ENCODE measurements at places on chromosomes 6 and 20. TPM values are rescaled to one million over a fixed set of nuclear protein-coding genes. Genes with fewer than 3 reads are reported as not detected.

DNA sequence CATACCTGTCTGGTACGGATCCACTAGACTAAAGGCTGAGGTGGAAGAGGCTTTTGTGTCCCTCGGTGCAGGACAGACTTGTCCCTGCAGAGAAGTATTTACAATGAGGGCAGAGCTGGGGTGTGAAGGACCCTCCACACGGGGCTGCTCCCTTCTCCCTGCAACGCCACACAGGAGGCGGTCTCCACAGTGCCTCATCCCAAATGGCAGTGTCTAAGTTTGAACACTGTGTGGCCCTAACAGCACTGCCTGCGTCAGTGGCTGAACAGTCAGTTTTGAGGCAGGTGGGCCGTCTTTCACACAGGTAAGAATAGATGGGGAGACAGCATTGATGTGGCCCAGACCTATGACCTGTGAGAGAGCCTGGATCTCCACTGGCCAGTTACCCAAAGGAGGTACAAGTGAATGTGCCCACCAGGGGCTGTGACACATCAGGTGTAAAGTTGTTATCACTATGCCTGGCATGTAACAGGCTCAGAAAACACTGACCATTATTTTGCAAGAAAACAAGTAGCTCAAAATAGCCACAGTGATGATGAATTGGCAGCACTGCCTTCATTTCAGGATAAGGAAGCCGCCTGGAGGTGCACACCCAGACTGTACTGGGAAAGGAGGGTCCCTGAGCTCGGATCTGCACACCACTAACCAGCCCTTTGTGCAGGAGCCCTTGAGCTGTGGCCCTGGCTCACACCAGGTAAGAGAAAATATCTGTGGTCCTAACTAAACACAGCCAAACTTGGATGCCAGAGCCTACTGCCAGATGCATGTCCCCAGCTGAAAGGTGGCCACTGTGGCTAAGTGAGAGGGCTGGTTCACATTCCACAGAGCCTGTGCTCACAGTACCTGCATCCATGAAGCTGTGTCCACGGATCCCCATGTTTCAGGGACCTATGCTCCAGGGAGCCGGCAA is 246.7 kb downstream of the DLL1 start:
- no peak for DNase-seq

GRCh38 chr20:57108742-57109570 is 157.5 kb downstream of the BMP7 start:
- peak; percentile 81 for DNase-seq

Gene BCAS1
- total RNA-seq, result 1.7 TPM

DNA sequence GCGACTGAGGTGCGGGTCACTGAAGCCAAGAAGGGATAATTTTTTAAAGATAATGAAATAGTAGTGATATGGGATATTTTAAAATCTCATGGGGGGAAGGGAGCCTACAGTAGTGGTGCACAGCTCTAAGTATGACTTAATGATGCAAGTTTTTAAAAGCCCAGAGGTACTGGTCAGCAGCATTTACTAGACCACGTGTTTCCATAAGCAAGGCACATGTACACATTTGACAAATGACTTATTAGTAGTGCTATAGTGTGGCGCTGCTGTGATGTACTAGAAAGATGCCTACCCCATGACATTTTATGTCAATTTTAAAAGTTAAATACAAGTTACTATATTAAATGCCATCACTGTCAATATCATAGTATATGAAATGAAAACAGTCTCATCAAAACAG is 7.5 kb upstream of the LINC00237 start:
- DNase-seq, result no peak

- DNase-seq, result peak; percentile 42
Measured at GRCh38 chr20:37358366-37359150, 12.6 kb downstream of the SRC start.

DNA sequence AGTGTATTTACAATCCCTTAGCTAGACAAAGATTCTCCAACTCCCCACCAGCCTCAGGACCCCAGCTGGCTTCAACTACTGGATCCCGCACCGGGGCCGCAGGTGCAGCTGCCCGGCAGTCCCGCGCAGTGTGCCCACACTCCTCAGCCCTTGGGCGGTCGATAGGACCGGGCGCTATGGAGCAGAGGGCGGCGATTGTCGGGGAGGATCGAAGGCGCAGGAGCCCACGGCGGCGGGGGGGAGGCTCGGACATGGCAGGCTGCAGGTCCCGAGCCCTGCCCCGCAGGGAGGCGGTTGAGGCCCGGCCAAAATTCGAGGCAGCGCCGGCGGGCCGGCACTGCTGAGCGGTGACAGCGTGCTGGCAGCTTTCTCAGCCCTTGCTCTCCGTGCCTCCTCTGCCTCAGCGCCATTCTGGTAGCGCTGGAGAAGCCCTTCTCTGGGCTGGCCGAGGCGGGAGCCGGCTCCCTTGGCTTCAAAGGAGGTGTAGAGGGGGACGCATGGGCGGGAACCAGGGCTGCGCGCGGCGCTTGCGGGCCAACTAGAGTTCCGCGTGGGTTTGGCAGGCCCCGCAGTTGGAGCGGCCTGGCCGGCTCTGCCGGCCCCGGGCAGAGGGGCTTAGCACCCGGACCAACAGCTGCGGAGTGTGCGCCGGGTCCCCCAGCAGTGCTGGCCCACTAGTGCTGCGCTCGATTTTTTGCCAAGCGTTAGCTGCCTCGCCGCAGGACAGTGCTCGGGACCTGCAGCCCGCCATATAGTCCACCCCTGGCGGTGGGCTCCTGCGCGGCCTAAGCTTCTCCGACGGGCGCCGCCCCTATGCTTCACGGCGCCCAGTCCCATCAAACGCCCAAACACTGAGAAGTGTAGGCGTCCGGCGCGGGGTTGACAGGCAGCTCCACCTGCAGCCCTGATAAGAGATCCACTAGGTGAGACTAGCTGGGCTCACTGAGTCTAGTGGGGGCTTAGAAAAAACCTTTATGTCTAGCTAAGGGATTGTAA is 32.4 kb upstream of the KIF13A start:
- DNase-seq, result no peak

DNA sequence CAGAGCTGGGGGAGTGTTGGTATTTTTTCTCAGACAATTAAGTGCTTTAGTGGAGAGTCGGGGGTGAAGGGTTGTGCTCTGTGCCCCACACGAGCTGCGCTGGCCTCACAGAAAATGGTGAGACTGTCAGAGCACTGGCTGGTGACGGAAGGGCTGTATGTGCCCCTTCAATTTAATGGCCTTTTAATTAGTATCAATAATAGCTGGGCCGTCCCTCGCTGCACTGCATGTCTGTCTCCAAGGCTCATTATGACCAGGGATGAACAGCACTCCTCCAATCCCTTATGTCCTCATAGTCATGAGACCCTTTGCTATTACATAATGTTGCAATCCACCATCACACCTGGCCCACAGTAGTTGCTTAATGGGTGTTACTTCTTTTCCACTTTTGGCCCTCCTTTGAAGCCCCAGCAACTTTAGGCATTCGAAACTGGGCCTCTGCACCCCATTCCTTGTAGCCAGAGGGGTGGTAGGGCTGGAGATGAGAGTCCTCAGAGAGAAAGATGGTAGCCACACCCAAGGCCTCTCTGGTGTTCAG is 9.5 kb upstream of the RALY start:
- no peak for DNase-seq

Gene ABHD12
- 34.3 TPM for total RNA-seq

DNA sequence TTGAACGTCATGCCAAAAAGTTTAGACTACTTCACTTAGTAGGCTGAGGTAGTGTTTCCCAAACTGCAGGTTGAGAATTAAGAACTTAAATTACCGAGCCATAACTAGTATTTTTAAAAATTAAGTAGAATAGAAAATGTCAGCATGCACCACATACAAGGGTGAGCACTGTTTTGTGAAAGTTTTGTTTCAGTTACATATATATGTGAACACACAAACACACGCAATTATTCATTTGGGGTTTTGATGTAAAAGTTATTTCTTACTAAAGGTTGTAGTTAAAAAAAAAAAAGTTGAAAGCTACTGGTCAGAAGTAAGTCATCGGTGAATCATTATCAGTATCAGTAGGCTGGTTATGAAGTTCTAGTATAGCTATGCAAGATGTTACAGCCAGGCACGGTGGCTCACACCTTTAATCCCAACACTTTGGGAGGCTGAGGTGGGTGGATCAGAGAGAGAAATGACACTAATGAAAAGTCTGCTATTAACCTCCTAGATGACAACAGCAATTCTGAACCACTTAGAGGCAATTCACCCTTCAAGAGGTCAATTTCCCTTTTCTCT is 24.1 kb downstream of the FASTKD5 start:
- no peak for DNase-seq

GRCh38 chr6:163513003-163513402 is 98.5 kb downstream of the QKI start:
- no peak for DNase-seq

DNA sequence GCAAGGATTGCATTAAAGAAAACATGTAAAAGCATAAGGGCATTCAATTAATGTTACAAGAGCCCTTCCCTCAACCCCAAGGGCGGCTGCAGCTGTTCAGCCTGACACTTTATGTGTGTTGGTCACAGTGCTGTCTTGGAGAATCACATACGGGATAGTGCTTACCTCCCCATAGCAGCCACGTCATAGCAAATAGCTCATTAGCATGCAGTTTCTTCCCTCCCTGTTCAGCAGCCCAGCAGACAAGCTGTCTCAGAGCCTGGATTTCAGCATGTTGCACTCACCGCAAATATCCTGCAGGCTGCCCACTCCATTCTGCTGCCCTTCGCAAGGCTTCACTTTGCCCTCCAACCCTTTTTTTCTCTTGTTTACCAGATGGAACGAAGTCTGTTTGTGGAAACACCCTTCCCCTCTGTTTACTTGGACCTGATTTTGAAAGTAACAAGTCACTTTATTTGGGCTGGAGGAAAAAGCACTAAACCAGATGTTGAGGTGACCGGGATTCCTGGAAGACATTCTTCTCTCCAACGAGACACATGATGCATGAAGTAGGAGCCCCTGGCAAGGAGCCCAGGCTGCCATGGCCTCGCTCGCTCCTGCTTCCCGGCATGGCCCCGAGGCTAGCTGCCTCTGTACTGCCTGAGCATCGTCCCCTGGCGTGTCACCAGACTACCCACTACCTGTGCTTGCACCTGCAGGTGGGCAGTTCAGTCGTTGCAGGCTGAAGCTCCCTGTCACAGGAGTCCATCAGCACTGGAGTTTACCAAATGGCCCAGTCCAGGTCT is 151.6 kb upstream of the GMDS start:
- DNase-seq, result peak; percentile 71

Gene LRRN4
- 20.1 TPM for total RNA-seq

DNA sequence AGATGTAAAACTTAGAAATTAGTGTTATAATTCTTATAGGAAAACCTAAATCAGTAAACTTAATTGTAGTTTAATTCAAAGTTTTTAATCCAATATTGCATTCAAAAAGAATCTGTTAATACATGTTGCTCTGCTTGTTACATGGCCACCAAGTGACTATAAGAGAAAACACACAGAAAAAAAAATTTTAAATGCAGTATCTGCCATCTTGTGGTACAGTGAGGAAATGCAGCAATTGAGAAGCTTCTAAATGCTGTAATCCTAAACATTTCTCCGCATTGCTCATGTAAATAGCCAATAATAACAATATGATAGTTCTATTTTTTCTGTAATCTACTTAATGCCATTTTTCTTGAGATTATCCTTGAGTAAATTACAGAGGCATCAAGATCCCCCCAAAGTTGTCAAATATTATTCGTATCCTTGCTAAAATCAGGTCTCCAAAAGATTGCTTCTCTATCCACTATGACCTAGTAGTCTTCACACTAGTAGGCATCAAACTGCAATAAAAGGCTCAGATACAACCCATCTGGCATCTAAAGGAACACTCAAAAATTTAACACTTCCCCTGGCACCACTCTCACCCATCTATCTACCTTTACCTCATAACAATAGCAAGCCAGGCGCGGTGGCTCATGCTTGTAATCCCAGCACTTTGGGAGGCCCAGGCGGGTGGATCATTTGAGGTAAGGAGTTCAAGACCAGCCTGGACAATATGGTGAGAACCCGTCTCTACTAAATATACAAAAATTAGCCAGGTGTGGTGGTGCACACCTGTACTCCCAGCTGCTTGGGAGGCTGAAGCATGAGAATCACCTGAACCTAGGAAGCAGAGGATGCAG is 34.6 kb downstream of the HDAC2 start:
- peak; percentile 34 for DNase-seq

DNA sequence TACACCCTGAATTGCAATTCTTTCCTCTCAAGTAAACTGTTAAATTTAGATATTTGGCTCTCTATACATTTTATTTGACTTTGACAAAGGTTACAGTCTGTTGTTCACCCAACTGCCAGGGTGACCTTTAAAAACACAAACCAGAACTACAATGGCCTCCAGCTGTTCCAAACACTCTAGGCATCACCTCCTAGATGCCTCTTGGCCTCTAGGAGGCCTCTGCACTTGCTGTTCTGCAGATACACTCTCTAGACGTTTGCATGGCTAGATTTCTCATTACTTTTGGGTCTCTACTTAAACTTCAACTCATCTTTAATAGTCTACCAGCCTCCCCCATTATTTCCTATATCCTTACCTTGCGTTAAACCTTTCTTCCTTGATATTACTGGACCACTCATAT is 102.8 kb upstream of the BEND3 start:
- DNase-seq, result no peak

GRCh38 chr20:32727683-32728082 is 15.6 kb downstream of the COMMD7 start:
- no peak for DNase-seq

DNA sequence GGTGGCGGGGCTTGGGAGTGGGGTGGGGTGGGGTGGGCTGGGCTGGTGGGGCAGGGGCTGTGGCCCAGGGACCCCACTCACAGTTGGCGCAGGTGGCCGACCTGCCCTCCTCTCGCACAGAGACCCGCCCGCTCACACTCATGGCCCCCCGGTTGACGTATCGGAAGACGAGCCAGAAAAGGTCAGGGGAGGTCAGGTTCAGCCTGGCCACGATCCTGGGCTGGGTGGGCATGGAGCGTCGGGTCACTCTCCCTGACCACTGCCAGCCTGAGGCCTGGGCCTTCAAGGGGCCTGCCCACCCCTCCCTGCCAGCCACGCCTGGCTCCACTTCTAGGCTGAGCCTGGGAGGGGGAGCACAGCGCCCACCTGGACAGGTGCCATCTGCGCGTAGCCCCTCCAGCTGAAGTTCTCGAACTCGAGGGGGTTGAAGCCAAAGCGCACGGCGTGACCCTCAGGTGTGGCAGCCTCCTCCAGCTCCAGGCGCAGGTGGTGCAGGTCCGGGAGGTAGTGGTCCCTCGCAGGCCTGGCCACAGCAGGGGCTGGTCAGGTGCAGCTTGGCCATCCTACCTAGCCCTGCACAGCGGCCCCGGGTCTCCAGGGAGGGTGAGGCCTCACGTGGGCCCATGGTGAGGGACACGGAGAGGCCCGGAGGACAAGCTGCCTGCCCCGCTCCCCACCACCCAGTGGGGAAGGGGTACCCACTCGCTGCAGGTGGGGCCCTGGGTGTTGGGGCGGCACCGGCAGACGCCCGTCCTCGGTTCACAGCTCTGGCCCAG is 31.2 kb downstream of the ADRM1 start:
- DNase-seq, result no peak

Data from lung (tissue), 17 donors.